Liver (tissue), 10 donors: ENCODE measurements at places on chromosomes 5 and 9.

- no peak overlapping the region for H3K4me3 ChIP-seq
- H3K4me1 ChIP-seq = no peaks in the 10 kb centered on the region
- no peaks in the 10 kb centered on the region for H3K36me3 ChIP-seq
- H3K27ac ChIP-seq = no peak overlapping the region
- H3K27me3 ChIP-seq = no peaks in the 10 kb centered on the region
- no peak for DNase-seq
Measured at GRCh38 chr9:125380406-125380805, 118.8 kb downstream of the GAPVD1 start.

GRCh38 chr9:109411798-109412352 is 86.2 kb downstream of the PTPN3 start:
- H3K27me3 ChIP-seq = no peaks in the 10 kb centered on the region
- H3K4me1 ChIP-seq = no peaks in the 10 kb centered on the region
- H3K4me3 ChIP-seq = no peak overlapping the region
- H3K36me3 ChIP-seq = peaks cover 37% of the 10 kb centered on the region
- no peak for DNase-seq

DNA sequence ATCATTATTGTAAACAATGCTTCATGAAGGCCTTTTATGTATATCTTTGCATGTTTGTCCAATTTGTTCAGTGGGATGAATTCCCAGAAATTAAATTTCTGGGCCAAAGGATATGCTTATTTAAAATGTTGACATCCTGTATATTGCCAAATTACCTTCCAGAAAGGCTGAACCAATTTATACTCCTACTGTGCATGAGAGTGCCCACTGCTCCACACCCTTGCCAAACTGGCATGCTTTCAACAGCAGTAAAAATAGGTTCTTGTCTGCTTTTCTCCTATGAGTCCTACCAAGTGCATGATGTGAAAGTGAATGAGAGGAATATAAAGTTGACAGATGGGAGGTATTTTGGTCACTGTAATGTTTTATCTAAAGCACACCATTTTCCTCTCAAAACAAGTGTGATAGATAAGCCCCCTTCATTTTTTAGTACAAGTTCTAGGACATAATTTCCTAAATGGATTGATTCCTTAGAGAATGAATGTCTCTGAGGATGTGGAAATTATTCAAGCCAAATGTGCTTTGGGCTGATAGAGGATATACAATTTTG is 70.5 kb upstream of the ERBIN start:
- DNase-seq = no peak
- no peaks in the 10 kb centered on the region for H3K36me3 ChIP-seq
- H3K27ac ChIP-seq = no peak overlapping the region
- no peaks in the 10 kb centered on the region for H3K4me1 ChIP-seq

GRCh38 chr5:154609251-154609650 is 131.2 kb upstream of the HAND1 start:
- no peak overlapping the region for H3K4me3 ChIP-seq
- no peak for DNase-seq
- H3K27me3 ChIP-seq = peaks cover 2% of the 10 kb centered on the region

DNA sequence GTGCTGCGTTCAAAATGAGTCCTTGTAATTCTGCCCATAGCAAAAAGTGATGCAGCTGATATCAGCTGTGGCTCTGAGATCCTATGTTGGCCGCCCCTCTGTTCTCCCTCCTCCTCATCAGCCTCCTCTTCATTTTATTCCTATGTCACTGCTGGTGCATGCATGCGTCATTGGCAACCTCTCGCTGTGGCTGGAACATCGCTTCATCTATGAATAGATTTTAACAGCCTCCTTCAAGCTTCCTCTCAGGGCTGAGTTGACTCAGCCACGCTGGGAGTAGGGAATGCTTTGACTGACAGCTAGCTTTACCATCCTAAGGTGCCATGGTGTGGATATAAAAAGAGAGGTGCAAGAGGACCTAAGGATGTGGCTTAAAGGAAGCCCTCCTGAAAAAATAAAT is 303.5 kb downstream of the PLK2 start:
- no peaks in the 10 kb centered on the region for H3K4me1 ChIP-seq
- no peaks in the 10 kb centered on the region for H3K36me3 ChIP-seq
- DNase-seq = no peak
- no peak overlapping the region for H3K27ac ChIP-seq
- H3K4me3 ChIP-seq = no peak overlapping the region
- peaks cover 3% of the 10 kb centered on the region for H3K27me3 ChIP-seq

DNA sequence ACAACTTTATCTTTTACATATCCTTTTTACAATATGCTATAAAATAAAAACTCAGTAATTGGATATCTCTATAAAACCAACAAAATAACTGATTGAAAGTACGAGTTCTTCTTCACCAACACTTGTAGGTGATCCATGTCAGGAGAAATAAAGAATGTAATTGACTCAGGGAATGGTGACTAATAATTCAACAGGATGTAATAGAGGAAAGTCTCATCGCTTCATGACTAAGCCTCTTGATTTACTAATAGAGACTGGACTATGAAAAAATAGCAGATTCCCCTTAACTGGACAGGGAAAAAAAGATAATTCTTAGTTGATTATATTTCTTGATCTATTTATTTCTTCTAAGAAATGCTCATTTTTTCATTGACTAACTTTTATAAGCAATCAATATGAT is 507.7 kb upstream of the PTGER4 start:
- peaks cover 4% of the 10 kb centered on the region for H3K27me3 ChIP-seq
- no peak for DNase-seq
- no peaks in the 10 kb centered on the region for H3K36me3 ChIP-seq
- H3K4me1 ChIP-seq = no peaks in the 10 kb centered on the region
- H3K4me3 ChIP-seq = no peak overlapping the region

- no peak overlapping the region for H3K27ac ChIP-seq
- DNase-seq = no peak
- H3K36me3 ChIP-seq = no peaks in the 10 kb centered on the region
- no peak overlapping the region for H3K4me3 ChIP-seq
- H3K27me3 ChIP-seq = no peaks in the 10 kb centered on the region
Measured at GRCh38 chr5:58099257-58099656, 360.6 kb downstream of the PLK2 start.

DNA sequence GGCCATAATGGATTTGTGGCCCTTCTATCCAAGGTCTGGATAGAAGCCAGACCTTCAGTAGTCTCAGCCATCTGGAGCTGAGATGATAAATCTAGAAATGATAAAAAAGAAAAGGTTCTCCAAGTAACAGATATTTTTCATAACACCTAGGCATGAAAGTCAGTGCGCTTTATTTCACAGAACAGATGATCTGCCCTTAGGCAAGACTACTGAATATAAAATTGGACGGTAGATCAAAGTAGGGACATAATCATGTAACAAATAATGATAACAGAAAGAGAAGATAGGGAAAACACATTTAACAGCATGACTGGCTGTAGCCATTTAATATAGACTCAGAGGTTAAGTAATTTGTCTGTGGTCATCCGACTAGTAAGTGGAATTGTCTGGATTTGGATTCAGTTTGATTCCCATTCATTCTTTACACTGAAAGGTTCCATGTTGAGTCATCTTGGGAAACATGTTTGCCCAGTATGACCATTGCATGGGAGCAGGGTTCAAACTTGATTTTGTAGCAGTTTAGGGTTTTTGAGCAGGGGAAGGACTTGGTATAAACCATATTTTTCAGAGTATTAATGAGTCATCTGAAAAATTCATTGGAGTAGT is 4.1 kb upstream of the CAVIN4 start:
- H3K27me3 ChIP-seq = no peaks in the 10 kb centered on the region
- no peak overlapping the region for H3K27ac ChIP-seq
- no peaks in the 10 kb centered on the region for H3K4me1 ChIP-seq

- no peak overlapping the region for H3K4me3 ChIP-seq
- DNase-seq = no peak
- no peaks in the 10 kb centered on the region for H3K36me3 ChIP-seq
- H3K27ac ChIP-seq = no peak overlapping the region
- no peaks in the 10 kb centered on the region for H3K27me3 ChIP-seq
- no peaks in the 10 kb centered on the region for H3K4me1 ChIP-seq
Measured at GRCh38 chr5:41392016-41392415, 118.4 kb downstream of the PLCXD3 start.

GRCh38 chr5:1223278-1223670 is 1.9 kb upstream of the SLC6A18 start:
- H3K4me1 ChIP-seq = no peaks in the 10 kb centered on the region
- no peaks in the 10 kb centered on the region for H3K36me3 ChIP-seq
- no peak for DNase-seq
- H3K27ac ChIP-seq = no peak overlapping the region
- H3K4me3 ChIP-seq = no peak overlapping the region
- H3K27me3 ChIP-seq = no peaks in the 10 kb centered on the region

DNA sequence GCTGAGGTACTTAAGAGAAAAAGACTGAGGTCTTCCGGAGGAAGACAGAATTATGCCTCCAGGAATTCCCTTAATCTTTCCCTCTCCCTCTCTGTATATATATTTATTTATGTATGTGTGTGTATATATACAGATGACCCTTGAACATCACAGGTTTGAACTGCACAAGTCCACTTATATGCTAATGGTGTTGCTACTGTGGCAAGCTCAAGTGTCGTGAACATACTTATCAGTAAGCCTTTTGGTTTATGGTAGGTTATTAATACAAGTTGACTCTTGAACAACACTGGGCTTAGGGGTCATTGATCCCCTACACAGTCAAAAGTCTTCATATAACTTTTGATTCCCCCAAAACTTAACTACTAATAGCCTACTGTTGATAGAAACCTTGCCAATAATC is 106.8 kb downstream of the NUDT12 start:
- no peaks in the 10 kb centered on the region for H3K27me3 ChIP-seq
- no peak for DNase-seq
- H3K4me3 ChIP-seq = no peak overlapping the region

DNA sequence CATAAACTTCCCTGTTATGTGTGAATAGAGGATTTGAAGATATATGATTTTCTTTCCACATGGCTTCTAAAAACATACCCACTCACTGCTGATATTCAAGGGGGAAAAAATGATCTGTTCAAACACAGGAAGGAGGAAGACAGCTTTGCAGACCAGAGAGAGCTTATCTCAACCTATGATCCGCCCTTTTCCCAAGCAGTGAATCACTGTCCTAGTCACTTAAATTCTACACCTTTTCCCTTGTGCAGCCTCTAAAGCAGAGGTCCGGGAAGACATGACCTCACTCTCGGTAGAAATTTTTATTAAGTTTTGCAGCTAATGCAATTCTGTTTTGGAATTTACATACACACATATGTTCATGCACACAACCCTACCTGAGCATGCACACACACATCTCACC is 197.2 kb downstream of the DIRAS2 start:
- no peak overlapping the region for H3K4me3 ChIP-seq
- no peaks in the 10 kb centered on the region for H3K36me3 ChIP-seq
- DNase-seq = no peak
- H3K27me3 ChIP-seq = no peaks in the 10 kb centered on the region
- H3K4me1 ChIP-seq = no peaks in the 10 kb centered on the region
- H3K27ac ChIP-seq = no peak overlapping the region

DNA sequence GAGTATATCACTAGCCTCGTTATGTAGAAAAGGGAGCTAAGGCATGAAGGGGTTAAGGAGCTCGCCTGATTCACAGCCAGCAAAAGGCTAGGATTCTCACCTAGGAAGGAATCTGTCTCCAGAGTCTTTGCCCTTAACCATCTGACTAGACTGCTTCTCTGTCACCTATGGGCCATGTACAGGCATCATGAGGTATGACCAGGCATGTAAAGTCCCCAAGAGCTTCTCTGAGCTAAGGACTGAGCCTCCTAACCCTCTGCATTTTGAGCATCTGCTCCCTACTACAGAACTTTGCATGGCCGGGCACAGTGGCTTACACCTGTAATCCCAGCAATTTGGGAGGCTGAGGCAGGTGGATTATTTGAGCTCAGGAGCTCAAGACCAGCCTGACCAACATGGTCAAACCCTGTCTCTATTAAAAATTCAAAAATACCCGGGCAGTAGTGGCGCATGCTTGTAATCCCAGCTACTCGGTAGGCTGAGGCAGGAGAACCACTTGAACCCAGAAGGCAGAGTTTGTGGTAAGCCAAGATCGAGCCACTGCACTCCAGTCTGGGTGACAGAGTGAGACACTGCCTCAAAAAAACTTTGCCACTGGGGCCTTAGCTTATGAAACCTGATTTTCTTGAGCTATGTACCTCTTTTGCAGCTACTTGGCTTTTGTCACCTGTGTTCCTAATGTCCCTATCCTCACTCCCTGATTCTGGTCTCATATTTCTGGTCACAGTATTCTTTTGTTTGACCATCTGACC is 33.2 kb upstream of the IL7R start:
- no peak overlapping the region for H3K27ac ChIP-seq
- H3K27me3 ChIP-seq = no peaks in the 10 kb centered on the region
- H3K36me3 ChIP-seq = no peaks in the 10 kb centered on the region

- DNase-seq = no peak
- no peak overlapping the region for H3K4me3 ChIP-seq
- no peaks in the 10 kb centered on the region for H3K27me3 ChIP-seq
- no peaks in the 10 kb centered on the region for H3K4me1 ChIP-seq
Measured at GRCh38 chr9:86304236-86304730, 21.9 kb upstream of the ISCA1 start.

- peaks cover 6% of the 10 kb centered on the region for H3K4me1 ChIP-seq
- H3K4me3 ChIP-seq = peak within 1 kb of the TSS; percentile 54
- H3K27me3 ChIP-seq = no peaks in the 10 kb centered on the region
- H3K27ac ChIP-seq = peak within 1 kb of the TSS; percentile 99
Measured at GRCh38 chr9:12774861-12775678, at the start of gene LURAP1L. LURAP1L (plus strand) TSS chr9:12775020; CDS start chr9:12775716, 696 bp downstream.

DNA sequence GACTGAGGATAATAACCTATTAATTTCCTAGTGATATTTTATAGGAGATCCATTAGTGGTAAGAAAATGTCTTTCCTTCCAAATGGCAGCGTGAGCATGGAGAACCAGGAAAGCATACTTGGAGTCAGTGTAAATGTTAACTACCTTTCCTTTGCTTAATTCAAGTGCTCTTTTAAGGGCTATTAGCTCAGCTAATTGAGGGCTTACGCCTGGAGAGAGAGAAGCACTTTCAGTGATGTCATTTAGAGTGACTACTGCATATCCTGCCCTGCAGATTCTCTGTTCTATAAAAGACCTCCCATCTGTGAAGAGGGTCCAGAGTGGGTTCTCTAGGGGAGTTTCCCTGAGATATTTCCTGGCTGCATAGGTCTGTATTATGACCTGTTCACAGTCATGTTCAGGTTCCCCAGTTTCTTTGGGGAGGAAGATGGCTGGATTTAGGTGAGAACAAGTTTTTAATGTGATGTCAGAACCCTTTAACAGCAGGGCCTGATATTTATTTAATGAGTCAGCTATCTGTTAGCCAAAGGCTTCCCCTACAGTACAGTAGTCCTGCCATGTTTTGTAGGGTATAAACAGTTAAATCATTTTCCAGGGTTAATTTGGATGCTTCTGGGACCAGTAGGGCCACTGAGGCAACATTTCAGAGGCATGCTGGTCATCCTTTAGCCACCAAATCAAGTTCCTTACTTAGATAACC is 89.6 kb downstream of the TRIM36 start:
- no peaks in the 10 kb centered on the region for H3K36me3 ChIP-seq
- no peak overlapping the region for H3K27ac ChIP-seq
- H3K4me1 ChIP-seq = no peaks in the 10 kb centered on the region
- no peaks in the 10 kb centered on the region for H3K27me3 ChIP-seq
- no peak overlapping the region for H3K4me3 ChIP-seq

GRCh38 chr9:123753016-123753415 is 176.9 kb downstream of the DENND1A start:
- H3K4me3 ChIP-seq = no peak overlapping the region
- no peaks in the 10 kb centered on the region for H3K27me3 ChIP-seq
- no peak overlapping the region for H3K27ac ChIP-seq
- no peak for DNase-seq
- H3K4me1 ChIP-seq = peaks cover 12% of the 10 kb centered on the region
